C1 segment of cervical spinal cord (tissue), 14 donors: ENCODE measurements at places on chromosomes 12 and 14.

DNA sequence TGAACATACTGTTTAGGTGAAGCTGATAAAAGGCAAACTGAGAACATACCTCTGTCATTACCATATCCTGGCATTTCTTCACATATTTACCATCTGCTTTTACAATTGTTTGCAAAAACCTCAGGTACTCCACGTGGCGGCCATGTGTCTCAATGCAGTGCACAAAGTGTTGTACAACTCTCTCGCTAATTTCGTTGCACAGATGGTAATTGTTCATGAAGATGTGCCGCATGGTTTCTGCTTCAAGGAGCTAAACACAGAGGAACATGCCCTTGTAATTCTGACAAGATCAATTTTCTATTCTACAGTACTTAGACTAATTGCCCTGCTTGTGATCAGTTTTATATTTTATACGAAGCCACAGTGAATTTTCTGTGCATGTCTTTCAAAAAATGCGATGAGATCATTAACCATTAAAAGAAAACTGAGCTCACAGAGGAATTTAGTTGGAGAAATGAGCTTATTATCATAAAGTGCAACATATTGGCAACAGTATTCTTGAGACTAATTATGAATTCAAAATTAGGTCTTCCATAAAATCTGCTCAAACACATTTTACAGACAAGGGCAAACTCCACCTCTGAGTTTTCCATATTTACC, 233.8 kb downstream of the ITPR2 start:
- no peak for DNase-seq

GRCh38 chr12:25993901-25994651, 35.6 kb downstream of the RASSF8 start:
- no peak for DNase-seq

DNA sequence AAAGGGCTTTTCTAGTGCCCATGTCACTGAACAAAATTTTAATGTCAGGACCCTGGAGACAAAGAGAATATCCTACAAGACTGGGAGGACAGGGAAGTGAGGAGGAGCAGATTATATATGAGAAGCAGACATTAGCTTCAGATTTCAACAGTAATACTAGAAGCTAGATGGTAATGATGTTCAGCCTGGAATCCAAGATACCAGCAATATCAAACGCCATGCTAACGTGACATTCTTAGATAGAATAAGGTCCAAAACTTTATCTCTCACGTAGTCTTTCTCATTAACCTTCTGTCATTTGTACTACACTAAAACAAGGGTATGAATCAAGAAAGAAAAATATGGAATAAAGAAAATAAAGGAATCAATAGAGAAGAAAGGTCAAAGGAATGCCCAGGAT, 18.7 kb downstream of the SOS2 start:
- DNase-seq = no peak

DNA sequence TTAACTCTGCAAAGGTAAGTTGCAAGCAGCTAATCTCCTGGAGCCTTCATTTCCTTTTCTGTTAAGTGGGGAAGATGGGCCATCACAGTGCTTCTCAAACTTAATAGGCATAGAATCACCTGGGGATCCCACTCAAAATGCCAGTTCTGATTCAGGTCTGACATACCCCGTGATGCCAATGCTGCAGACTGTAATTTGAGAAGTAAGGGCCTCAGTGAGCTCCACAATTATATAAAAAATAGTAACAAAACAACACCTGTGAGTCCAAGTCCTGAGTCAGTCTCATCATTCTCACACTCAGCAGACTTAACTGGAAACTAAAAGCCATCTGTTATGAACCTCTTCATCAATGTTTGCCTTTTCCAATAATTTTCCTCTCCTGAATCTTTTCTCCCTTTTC, 10.8 kb upstream of the PSMA6 start:
- no peak for DNase-seq

DNA sequence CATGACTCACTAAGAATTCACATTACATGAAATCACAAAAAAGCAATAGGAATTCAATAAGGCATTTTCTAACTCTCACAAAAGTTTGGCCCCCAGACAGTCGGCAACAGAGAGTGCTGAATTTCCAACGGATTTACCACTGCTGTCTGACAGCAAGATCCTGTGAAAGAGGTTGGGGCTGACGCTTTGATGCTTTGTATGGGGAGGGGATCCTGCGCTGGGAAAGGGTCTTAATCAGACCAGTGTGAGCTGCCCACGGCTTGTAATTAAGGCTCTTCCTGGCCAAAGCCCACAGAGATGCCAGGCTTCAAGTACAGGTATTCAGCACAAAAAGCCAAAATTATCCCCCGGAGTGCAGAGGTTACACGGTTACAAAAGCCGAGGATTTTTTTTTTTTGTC, 66.8 kb upstream of the TMCC3 start:
- DNase-seq = no peak

DNA sequence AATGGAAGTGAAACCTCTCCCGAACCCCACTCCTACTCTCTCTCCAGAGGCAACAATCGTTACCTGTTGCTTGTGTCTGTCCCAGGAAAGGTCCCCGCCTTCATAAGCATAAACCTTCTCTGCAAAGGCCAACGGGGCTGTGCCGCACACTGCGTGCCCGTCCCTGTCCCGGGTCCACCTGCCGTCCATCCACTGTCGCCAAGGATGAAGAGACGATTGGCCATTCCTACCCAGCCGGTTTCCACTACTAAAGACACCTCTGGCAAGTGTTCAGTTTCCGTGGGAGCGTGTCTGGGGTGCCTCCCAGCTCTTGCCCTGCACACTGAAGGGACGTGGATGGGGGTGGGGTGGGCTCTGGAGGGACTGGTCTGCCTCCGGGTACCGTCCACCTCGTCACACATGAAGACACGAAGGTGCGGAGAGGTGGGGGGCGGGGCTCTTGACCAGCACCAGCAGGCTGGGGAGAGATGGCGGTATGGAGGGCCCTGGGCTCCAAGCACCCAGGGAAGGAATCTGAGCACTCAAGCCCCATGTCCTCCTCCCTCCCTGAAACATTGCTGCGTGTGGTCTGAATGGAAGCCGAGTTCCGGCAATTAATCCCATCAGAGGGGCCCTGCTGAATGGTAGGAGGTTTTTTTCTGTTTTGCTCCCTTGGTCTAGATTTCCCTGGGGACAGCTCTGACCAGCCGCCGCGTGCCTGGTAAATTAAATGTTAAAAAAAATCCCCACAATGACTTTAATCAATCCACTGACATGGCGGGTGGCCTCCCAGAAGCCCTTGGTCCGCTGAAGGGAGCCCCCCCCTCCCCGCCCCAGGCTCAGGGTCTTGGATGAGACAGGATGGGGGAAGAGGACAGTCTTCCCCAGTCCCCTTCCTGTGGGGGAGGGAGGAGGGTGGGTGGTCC, 4.1 kb upstream of the KIF26A start:
- DNase-seq = no peak

GRCh38 chr12:125455556-125455955, 390.3 kb downstream of the AACS start:
- DNase-seq = no peak

DNA sequence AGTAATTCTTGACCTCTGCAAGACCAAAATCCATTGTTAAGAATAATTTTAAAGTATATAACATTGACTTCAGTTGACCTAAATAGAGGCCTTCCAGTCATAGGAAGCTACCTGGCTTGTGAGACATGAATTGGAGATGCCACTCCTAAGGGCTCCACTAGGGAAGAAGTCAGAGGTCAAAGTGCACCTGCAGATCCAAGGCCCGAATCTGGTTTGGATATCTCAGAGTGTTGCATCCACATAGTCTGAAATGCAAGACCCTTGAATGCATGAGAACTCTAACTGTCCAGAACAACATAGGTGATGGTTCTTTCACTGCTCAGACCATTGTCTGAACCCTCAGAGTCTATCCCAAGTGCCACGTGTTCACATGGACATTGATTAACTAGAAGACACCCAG, 22.4 kb downstream of the RFX4 start:
- DNase-seq = no peak

- DNase-seq = no peak
Measured at GRCh38 chr12:25590011-25590721, 37.1 kb upstream of the LMNTD1 start.

GRCh38 chr12:124778411-124778810, 85.3 kb downstream of the SCARB1 start:
- DNase-seq = no peak
